Uterine smooth muscle cell (primary cell): ENCODE measurements at places on chromosomes 5 and 9. TPM values are rescaled to one million over a fixed set of nuclear protein-coding genes. Genes with fewer than 3 reads are reported as not detected.

Gene PCDHB3
- 0.75 and 0.77 TPM in 2 replicates for total RNA-seq

Gene IRX2
- total RNA-seq = under 0.01 and 0.11 TPM in 2 replicates

Gene VCAN
- total RNA-seq = 151 and 513 TPM in 2 replicates

Gene GPX8
- total RNA-seq = 112 and 126 TPM in 2 replicates

Gene PLPP7
- total RNA-seq = 7.9 and 10.2 TPM in 2 replicates

Gene GPX3
- total RNA-seq = 1.7 and 2.4 TPM in 2 replicates

Gene WWC1
- total RNA-seq = 0.33 TPM in 1 of 2 replicates, not detected in the other

Gene SPAG8
- total RNA-seq = 0.75 and 1.3 TPM in 2 replicates

Gene TXNDC8
- total RNA-seq = not detected in 2 replicates

Gene TSSK1B
- total RNA-seq = 0.11 and 0.12 TPM in 2 replicates

Gene SLC34A3
- total RNA-seq = not detected in 2 replicates

Gene ASB6
- 12.7 and 17.8 TPM in 2 replicates for total RNA-seq

Gene FAM170A
- 0.11 TPM in 1 of 2 replicates, not detected in the other for total RNA-seq

Gene OR13C3
- total RNA-seq = not detected in 2 replicates

Gene INSL4
- total RNA-seq = not detected in 2 replicates

Gene PCDHA3
- total RNA-seq = under 0.01 and 0.25 TPM in 2 replicates

Gene CD274
- total RNA-seq = 10.5 and 17.7 TPM in 2 replicates

Gene SLC31A2
- 15.4 and 21.6 TPM in 2 replicates for total RNA-seq

Gene CBY3
- total RNA-seq = 0.50 TPM in 1 of 2 replicates, not detected in the other

Gene FOXD4L3
- not detected in 2 replicates for total RNA-seq

Gene UGT3A1
- not detected in 2 replicates for total RNA-seq

Gene CAVIN4
- total RNA-seq = 0.89 and 1.6 TPM in 2 replicates

Gene THBS4
- 1.1 and 2.1 TPM in 2 replicates for total RNA-seq

Gene MRNIP
- 13.7 and 15.9 TPM in 2 replicates for total RNA-seq

Gene SLCO6A1
- not detected in 2 replicates for total RNA-seq

Gene CMYA5
- total RNA-seq = 3.0 and 3.7 TPM in 2 replicates

Gene CAMLG
- 33.2 and 48.1 TPM in 2 replicates for total RNA-seq

Gene PCDHA6
- 0.77 and 1.4 TPM in 2 replicates for total RNA-seq

Gene CDH18
- 4.3 and 7.0 TPM in 2 replicates for total RNA-seq

Gene ANKRD31
- total RNA-seq = 0.11 and 0.25 TPM in 2 replicates

Gene PCDHGA2
- 0.89 and 2.2 TPM in 2 replicates for total RNA-seq

Gene FBXW5
- total RNA-seq = 167 and 192 TPM in 2 replicates

Gene OCLN
- total RNA-seq = 1.7 and 2.0 TPM in 2 replicates
